ENCODE measurements at places on chromosomes 2 and 18.

GRCh38 chr2:160105366-160105765 lies 43.0 kb upstream of the PLA2R1 start:
- no peak for DNase-seq

DNA sequence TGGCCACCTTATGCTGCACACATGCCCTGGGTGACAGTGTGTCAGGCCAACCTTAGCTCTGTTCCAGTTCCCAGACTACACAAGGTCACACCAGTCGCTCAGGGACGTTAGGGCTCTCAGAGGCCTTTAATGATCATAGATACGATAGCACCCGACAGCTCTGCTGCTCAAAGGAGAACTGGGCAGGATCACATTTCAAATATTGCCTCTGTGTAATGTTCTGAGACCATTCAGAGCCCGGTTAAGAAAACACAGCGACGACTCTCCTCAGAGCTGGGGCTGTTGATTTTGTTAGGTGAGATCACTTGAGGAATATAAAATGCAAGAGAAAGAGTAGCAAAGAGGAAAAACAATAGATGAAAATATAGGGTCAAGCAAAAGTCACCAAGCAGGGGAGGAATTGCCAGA lies 166.6 kb upstream of the TANK start:
- DNase-seq, result no peak

- DNase-seq, result no peak
These were observed 20.6 kb upstream of the NDUFV2 start for GRCh38 chr18:9081940-9082339.

- no peak for DNase-seq
These were observed 18.8 kb upstream of the CCDC195 start for GRCh38 chr2:224734949-224735348.

- DNase-seq, result no peak
These were observed 35.1 kb downstream of the PMS1 start for GRCh38 chr2:189819297-189819704.

DNA sequence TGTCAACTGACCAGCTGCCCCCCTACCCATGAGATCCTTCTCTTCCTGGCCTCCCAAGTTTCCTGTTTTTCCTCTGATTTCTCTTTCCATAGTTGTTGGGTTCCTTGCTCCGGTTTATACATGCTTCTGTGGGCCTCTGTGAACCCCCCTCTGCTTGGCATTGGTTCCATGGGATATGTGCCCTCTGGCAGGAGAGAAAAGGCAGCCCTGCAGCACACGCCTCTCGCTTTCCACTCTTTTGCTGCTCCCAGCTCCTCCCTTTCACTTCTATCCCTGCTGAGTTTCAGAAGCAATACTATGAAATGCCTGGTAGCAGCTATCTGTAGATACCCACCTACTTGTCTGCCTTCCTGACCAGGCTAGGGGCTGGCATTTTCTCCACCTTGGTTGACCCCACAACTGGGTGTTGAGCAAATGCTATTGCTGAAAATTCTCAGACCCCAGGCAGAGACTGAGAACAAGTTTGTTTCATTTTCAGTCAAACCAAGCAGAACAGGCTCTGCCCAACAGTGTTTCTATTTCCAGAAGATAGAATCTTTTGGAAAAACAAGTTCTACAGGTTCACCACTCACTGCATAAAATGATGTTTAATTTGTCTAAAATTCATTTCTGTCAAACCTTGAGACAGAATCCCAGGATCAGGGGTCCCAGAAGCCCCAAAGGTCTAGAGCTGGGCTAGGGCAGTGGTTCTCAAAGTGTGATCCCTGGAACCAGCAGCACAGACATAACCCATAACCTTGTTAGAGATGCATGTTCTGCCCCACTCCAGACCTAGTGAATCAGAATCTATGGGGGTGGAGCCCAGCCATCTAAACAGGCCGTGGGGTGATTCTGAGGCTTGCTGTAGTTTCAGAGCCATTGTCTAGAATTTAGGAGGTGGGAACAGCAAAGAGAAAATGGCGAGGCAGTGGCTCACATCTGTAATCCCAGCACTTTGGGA lies 13.4 kb downstream of the CAPG start:
- no peak for DNase-seq

DNA sequence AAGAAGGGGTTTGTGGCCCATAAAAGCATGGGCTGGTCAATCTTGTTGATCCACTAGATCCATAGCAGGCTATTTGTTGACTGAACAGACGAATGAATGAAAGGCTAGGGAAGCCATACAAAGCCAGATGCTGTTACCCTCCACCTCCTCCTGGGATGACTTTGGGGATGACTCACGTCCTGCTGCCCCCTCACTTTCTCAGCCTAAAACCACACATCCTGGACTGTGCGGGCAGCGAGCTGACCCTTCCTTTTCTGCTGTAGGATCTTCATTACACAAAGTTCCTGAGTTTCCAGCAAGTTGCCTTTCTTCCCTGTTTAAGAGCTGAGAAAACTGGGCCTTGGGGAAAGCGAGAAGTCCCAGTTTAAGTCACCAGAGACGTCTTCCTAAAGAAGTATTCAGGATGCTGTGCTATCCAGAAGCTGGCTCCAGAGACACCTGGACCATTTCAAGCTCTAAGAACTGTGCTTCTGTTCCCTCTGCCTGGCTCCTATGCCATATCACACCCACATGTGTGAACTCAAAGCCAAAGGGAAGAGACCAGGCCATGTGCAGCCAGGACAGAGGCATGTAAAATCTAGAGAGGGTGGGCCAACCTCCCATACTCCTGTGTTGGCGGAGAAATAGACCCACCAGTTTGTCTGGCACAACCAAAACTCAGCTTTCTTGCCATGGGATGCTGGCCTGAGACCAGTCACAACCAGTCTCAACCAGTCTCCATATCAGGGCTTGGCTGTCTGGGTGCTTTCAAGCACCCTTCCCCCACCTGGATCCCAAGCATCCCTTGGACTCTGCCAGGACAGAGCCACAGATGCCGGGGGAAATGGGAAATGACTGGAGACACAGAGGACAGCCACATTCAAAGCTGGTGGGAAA lies 4.7 kb upstream of the SLC20A1 start:
- DNase-seq, result no peak

Measured in retinal pigment epithelial cell (primary cell).